ENCODE measurements at places on chromosomes 13 and 19.

DNA sequence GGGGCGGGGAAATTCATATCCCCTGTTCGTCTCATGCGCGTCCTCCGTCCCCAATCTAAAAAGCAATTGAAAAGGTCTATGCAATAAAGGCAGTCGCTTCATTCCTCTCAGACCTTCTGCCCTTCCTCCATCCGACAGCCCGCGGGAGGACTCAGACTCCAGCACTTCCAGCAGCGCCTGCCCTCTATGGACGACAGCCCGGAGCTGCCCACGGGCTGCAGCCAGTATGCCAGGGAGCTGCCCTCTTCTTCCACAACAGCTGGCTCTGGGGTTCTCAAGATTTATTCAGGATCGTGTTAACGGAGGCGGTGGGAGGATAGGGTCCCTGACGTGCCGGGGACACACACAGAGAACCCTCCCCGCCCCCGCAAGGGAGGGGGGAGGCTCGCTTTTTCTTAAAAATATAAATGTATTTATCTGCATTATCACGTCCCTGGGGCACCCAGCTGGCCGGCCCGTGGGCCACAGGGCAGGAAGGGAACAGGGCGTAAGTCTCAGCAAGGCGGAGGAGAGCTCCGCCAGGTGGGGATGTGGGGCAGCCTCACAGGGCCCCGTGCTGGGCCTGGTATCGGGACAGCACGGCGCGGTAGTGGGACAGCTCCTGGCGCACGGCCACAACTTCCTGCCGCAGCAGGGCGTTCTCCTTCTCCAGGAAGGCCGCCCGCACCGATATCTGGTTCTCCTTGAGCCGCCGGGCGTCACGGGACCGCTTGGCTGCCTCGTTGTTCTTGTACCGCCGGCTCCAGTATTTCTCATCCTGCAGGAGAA is 6.7 kb downstream of the DBP start:
- no peak for DNase-seq

- DNase-seq = no peak
Observed at GRCh38 chr19:34096020-34096915, 76.0 kb upstream of the LSM14A start.

DNA sequence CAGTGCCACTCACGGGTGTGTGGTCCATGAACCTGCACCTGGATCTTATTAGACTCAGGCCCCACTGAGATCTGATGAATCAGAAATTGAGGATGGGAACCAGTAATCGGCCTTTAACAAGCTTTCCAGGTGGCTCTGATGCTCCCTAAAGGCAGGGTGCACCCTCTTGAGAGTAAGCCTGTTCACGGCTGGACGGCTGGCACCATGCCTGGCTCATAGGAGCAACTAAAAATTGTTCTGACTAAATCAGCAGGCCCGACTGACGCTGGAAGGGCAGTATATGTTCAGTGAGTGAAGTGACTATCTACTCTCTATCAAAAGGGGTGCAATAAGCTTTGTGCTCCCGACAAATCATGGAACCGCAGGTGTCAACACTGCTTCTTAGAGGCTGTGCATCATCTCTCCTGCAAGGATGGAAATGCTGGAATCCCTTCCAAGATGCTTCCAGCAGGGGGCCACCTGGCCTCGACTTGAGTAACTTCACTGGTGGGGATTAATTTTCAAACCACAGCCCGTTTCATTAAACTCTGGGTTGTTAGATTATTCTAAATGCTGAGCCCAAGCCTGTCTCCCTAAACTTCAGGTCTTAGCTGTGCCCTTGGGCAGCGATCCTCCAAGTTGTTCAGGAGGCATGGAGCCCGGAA is 28.4 kb downstream of the TMTC4 start:
- no peak for DNase-seq

- no peak for DNase-seq
Observed at GRCh38 chr13:41492432-41493260, 35.3 kb downstream of the RGCC start.

GRCh38 chr13:44951184-44951583 is 38.1 kb downstream of the NUFIP1 start:
- DNase-seq = no peak

GRCh38 chr13:114068656-114069318 is 63.6 kb downstream of the RASA3 start:
- no peak for DNase-seq

GRCh38 chr19:1248139-1248785 is at the start of gene MIDN:
Gene MIDN, plus strand, starts transcription at chr19:1248583. Its CDS starts 1,714 bp downstream, at chr19:1250297.
- DNase-seq = no peak

- no peak for DNase-seq
Observed at GRCh38 chr19:10219678-10220077, 11.5 kb downstream of the S1PR2 start.

DNA sequence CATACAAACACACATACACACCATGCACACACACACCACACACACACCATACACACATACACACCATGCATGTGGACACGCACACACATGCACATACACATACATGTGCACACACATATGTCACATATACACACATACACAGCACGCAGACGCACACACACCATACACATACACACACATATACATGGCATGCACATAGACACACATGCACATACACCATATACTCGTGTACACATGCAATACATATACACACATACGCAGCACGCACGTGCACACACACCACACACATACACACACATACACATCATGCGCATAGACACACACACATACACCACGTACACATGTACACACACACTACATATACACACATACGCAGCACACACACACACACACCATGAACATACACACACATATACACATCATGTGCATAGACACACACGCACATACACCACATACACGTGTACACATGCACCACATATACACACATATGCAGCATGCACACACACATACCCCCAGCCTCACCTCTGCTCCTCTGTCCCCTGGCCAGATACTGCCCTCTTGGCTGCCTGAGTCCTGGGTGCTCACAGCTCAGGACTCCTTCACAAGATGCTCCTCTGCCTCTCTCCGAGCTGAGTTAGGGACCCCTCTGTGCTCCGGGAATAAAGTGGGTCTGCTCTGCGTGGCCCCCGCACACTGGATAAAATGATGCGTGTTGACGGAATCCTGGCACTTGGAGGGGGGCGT is 70.9 kb upstream of the ARHGEF7 start:
- DNase-seq = no peak

GRCh38 chr13:45328661-45329111 is 12.3 kb downstream of the TPT1 start:
- no peak for DNase-seq

DNA sequence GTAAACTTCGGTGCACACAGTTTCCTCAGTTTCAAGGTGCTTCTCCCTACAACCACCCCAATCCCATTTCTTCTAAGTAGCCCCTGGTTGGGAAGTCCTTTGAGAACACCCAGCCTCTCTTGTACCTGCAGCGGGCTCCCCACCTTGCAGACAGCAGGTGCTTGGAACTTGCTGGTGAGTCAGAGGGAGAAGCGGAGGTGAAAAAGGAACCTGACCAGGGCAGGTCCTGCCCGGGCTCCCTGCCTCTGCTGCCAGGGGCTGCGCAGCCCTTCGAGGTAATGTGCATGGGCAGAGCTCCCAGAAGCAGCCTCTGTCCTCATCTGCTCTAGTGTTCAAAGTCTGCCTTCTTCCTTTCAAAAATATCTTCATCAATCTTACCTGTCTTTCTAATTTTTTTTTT is 274.0 kb upstream of the SOX1 start:
- no peak for DNase-seq

- no peak for DNase-seq
Observed at GRCh38 chr19:7152568-7152967, 83.1 kb downstream of the ZNF557 start.

DNA sequence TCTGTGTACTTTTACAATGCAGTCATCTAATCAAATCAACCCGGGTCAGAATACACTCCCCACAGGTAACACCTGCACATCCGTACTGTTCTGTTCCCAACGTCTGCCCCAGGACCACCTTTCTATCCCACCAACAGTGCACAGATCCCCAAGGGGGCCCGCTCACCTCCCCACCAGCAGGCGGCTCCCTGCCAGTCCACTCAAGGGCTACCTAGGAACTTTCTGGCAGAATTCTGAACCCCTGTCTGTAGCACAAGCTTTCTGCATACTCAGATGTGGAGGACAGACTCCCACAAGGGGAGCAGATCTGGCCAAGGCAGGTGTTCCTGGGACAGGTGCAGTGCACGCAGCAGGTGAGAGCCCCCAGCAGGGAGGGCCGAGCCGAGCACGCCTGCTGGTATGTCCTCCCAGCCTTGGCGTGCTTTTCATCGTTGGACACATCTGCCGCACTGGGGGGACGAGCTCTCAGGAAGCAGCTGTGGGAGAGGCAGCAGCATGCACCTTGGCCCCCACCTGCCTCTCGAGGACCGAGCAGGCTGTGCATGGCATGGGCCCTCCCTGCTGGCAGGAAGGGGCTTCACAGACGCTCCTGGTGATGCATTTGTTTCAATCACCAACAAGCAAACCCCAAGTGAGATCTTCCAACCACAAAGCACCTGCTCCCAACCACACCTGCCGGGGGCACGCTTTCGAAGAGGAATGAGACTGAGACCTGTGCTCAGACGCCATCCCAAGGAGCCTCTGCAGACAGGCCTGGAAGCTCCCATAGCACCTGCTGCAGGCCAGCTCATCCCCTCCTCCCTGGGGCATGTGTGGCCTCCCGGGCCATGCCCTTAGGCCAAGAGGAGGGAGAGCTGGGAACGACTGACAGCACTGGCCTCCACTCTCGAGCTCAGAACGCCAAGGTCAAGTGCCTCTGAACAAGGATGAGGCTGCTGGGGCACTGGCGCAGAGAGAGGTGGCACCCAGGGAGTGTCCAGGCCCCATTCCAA is 35.9 kb downstream of the RAB20 start:
- no peak for DNase-seq

- DNase-seq = no peak
Observed at GRCh38 chr13:98697791-98698190, 54.7 kb downstream of the SLC15A1 start.

- DNase-seq = no peak
Observed at GRCh38 chr19:1109697-1110671, 6.2 kb downstream of the GPX4 start.

- DNase-seq = no peak
Observed at GRCh38 chr13:77459592-77459991, 75.9 kb upstream of the SCEL start.

GRCh38 chr19:8306235-8307054 is 1.7 kb downstream of the CD320 start:
- no peak for DNase-seq

GRCh38 chr13:97249093-97249795 is 27.1 kb downstream of the MBNL2 start:
- no peak for DNase-seq

DNA sequence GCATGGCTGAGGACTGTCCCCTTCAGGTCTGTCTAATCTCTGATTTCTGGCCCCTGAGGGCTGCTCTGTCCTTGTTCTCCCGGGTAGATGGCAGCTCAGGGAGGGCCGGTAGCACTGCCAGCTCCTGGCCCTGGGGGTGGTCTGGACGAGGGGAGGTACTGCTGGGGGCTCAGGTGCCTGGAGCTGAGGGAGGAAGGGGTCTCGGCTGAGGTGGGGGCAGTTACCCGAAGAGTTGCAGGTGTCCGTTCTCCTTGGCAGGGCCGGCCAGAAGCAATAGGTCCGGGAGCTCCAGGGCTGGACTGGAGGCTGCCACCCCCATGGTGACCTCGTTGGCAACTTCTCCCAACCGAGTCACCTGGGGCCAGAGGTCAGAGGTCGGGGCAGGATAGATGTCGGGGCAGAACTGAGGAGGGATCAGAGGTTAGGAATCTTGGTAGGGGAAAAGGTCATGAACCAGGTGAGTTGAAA is 1.2 kb upstream of the EMC10 start:
- no peak for DNase-seq

DNA sequence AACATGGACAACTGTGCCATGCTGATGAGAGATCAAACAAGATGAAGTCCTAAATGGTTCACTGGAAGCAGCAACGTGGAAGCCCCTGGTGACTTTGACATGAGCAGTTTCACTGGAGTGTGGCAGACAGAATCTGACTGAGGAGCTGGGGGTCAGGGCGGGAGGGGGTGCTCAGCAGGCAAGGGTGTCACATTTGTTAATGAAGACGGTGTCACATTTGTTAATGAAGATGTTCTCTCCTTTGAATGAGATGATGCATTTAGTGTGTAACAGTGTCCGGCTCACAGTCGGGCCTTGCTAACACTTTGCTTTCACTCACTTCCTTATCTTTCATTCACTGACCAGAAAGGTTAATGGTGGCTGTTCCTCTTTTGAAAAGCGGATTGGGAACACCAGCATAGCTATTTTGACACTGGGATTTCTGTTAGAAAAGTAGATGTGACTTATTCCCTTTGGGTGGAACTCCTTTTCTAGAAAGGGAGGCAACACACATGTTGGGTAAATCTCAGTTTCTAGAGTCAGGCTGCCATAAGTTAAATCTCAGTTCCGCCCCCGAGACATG is 693.7 kb downstream of the UQCRFS1 start:
- DNase-seq = no peak

DNA sequence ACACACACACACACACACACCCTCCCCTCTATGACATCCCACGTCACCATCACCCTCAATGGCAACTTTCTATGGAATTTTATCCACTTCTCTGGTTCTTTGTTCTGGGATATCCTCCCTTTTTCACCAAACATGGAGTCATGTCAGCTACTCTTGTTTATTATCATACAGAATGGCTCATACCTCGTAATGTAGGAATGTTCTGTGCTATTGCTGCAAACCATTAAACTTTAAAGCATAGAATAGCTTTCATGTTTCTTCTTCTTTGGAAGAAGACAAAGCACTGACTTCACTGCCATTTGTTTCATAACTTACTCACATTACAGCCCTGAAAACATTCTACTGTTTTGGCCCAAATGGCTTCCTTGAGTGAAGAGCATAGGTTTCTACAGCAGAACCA is 163.4 kb downstream of the FOXO1 start:
- DNase-seq = no peak

DNA sequence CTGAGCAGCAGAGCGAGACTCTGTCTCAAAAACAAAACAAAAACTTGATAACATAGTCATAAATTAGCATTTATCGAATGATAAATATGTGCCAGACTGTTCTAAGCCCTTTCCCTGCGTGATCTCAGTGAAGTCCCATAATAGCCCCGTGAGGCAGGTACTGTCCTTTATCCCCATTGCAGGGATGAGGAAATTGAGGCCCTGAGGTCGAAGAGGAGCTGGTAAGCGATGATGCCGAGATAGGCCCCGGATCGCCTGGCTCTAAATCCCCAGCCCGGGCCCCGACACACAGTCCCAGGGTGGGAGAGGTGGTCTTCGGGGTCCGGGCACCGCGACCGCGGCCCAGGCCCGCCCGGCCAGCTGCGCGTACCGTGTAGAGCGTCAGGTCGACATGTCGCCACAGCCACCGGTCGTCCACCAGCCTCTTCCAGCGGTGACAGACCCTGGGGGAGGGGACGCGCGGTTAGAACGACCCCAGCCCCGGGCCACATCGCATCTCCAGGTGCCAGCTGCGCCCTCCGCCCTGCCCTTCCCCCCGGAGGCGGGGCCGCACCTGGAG is 625 bp downstream of the FBXL12 start:
- DNase-seq = no peak

GRCh38 chr19:751501-752341 is 809 bp downstream of the MISP start:
- no peak for DNase-seq

DNA sequence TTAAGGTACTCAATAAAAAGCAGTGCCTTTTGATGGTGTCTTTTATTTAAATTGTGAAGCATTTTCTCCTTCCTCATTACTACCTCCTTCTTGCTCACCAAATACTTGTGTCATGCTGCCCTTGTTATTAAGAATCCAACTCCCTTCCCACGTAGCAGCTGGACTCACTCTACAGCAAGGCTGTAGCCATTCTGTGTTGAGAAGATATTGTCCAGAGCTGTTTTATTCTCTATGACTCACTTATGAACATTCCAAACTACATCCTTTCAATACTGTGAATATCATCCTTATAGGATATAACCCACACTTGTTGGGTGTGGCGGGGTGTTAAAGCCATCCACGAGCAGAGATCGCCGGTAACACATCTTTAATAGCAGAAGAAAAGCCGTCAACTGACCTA is 1671.5 kb upstream of the SLC10A2 start:
- no peak for DNase-seq
